Omental fat pad (tissue), 4 donors: ENCODE measurements at places on chromosomes 3 and 15. TPM values are rescaled to one million over a fixed set of nuclear protein-coding genes. Genes with fewer than 3 reads are reported as not detected.

The NCK1 gene
- 48.3 TPM for total RNA-seq

The LEKR1 gene
- 1.7 TPM for total RNA-seq

The CCDC50 gene
- total RNA-seq, result 133 TPM

The GOLGA8K gene
- 0.28 TPM for total RNA-seq

DNA sequence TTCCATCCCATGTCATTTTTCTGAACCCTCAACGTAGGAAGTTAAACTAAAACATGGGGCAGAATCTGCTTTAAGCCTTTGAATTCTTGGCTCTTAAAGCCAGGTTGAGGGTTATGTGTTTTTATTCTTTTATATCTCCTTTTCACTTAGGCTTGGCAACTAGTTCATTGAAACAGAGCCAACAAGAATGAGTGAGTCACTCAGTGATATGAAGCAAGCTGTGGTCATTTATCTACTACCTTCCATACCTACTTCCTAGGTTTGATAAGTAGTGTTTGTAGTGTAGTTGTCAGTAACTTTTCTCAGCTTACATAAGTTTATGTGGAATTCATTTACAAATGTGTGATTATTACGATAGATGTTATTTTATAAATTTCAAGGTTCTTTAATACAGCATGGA, 67.4 kb downstream of the SNRPN start:
- no peak for DNase-seq

DNA sequence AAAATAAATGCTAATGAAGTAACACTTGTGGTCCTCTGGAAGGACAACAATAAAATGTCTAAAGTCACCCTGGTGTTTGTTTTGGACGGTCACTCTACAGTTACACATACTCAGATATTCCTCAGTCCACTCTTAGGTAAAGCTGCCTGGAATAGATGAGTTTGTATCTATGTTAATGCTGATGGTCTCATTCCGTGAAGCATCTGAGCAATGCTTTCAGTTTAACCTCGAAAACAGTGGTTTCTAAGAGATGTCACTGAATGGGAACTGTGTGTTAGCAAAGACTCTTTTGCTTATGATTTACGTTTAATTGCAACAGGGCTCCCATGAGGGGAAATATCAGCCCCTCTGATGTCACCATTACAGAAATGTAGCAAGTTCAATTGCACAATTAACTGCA, 49.1 kb downstream of the FBN1 start:
- DNase-seq, result no peak

GRCh38 chr3:125594581-125595011, 701 bp downstream of the OSBPL11 start:
- no peak for DNase-seq

DNA sequence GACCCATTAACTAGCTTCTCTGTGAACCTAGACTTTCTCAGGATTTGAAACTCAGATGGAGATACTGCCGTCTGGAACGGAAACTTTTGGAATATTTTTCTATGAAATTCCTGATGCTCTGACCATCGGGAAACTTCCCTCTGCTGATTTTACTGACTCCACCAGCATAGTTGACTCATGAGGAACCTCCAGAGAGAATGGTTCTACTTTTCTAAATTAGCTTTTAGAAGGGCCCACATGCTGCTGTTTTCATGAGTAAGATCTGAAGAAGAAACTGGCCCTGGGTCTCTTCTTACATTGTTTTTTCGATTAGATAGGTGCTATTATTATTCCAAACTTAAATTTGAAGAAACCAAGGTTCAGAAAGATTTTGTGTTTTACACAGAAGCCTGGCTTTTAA, 326.3 kb upstream of the NR2E3 start:
- DNase-seq, result no peak

- DNase-seq, result no peak
Observed at GRCh38 chr3:135766115-135766514, 199.4 kb upstream of the PPP2R3A start.

DNA sequence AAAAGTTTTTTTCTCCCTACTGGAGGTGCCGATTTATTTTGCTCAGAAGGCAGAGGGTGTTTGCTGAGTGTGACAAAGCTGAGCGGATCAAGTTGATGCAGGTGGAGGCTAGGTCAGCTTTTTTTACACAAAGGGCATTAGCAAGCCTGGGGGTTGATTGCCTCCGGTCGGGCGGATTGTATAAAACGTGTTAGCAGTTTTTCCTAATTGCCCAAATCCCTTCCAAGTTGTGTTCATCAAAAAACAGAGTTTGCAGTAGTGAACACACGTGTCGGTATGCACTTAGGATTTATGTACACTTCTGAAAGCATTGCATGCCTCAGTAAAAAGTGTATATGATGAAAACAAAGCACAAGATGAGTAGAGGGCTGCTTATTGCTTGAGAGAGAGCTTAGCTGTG, 2.6 kb downstream of the GPR160 start:
- DNase-seq, result no peak

- no peak for DNase-seq
Observed at GRCh38 chr15:59160880-59161593, 45.6 kb upstream of the LDHAL6B start.
